ENCODE measurements at places on chromosomes 13 and 19.

GRCh38 chr13:49366841-49367240, 77.0 kb downstream of the CAB39L start:
- no peak for DNase-seq

DNA sequence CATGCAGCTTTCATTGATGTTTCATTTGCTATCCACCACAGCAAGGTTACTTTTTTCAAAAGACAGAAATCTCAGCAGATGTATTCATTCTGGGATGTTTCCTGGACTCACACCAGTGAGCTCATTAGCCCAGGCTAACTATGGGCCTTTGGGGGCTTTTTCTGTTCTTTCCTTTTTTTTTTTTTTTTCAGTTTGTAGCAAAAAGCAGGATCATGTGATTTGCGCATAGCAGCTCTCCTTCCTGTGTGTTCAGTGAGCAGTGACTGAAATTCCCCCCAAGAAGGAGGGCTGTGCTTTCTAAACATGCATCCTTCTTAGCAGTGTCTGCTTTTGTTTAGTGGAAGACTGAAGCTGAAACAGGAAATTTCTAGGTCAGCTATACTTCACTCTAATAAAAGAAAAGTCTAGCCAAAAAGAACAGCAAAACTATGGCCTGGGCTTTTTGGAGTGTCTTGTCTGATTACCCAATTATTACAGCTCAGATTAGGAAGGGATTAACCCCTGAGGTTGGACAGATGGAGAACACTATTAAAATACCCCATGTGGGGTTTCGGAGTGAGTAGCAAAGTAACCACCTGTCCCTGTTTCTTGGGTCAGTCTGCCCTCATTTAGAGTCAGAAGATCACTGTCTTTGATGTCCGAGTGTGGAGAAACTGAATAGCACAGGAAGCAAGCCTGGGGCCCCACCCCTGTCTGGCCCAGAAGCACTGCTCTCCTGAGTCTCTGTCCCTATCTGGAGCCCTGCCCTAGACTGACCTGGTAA, 8.9 kb upstream of the AMER2 start:
- no peak for DNase-seq

DNA sequence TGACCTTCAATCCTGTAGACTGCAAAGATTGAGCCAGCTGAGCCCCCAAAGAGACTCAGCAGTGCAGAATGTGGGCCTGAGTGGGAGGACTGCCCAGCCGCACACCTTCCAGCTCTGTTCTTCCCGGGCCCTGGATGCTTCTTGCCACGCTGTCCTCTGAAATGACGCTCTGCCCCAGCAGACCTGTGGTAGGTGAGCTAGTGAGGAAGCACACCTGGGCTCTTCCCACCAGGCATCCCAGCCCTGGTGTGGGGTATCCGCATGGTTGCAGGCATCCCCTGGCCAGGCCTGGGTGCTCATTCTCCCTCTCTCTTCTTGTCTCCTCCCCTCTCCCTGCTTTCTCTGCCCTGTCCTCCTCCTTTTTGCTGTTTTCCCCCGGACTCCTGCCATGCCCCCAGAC, 9.8 kb upstream of the MZF1 start:
- DNase-seq = no peak

DNA sequence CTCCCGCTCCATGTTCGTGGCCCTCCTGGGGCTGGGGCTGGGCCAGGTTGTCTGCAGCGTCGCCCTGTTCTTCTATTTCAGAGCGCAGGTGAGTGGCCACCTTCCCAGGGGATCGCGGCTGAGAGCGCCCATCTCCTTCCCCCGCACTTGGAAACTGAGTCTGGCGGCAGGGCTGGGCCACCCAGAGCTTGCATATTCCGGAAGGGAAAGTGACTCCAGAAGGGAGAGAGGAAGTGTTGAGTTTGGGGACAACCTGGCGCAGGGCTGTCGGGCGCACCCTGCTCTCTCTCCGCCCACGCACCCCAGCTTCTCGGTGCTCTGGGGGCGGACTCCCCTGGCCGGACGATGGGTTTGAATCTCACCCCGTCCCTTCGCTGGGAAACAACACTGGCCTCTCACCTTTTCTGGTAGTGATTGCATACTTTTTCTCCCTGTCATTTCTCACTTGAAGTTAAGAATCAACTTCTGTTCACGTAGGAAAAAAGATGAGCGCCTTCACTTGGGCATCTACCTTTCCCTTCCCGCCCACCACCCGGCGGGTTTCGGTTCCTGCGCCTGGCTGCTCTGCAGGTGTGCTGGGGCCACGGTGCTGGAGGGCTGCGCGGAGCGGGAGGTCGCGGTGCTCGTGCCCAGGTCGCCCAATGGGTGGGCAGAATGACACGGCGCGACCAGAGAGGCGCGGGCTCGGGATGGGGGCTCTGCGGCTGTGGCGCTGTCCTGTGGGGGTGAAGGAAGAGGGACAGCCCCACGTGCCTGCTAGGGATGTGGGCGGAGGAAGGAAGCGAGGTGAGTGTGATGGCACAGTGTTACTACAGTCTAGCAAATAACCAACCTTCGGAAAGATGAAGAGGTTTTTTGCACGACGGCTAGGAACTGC, 721 bp downstream of the TNFSF11 start:
- DNase-seq = no peak

GRCh38 chr13:52931539-52932431, 83.3 kb upstream of the PCDH8 start:
- DNase-seq = no peak

Measured in Panc1 (cell line).